ENCODE measurements at places on chromosomes 11 and 22.

- no peak for DNase-seq
Observed at GRCh38 chr22:48319321-48320047, 1508.2 kb downstream of the BRD1 start.

DNA sequence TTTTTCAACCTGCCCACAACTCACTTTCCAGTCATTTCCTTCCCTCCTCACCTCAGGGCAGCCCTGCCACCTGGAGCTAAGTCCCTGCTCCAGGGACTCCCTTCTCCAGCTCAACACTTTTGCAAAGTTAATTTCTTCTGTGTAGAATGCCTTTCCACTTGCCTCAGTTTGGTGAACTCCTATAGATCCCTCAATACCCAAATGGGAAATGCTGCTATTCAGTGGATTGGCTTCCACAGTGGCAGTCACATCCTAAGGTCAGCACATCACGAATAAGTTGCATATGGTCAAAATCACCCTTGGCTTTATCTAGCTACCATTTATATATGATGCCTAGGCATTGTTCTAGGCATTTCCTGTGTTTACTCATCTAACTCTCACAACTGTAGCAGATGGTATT is 23.6 kb downstream of the GDPD5 start:
- DNase-seq: no peak

DNA sequence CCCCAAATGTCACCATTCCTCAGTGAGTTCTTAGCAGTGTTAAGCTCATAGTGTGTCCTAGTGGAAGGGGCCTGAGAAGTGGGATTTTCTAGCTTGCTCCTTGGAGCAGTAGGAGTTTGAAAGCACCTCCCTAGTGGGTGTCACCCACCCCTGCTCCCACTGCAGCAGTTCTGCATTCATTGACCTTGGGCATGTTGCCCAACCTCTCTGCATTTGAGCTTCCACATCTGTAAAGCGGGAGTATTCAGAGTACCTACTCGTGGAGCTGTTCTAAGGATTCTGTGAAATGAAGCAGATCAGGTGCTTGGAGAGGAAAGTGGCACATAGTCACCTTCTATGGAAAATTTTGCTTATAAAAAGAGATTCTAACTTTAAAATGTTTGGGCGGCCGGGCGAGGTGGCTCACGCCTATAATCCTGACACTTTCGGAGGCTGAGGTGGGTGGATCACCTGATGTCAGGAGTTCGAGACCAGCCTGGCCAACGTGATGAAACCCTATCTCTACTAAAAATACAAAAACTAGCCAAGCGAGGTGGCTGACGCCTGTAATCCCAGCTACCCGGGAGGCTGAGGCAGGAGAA is 16.9 kb downstream of the LMO2 start:
- DNase-seq: no peak

GRCh38 chr11:35588627-35589026 is 29.6 kb upstream of the FJX1 start:
- no peak for DNase-seq

DNA sequence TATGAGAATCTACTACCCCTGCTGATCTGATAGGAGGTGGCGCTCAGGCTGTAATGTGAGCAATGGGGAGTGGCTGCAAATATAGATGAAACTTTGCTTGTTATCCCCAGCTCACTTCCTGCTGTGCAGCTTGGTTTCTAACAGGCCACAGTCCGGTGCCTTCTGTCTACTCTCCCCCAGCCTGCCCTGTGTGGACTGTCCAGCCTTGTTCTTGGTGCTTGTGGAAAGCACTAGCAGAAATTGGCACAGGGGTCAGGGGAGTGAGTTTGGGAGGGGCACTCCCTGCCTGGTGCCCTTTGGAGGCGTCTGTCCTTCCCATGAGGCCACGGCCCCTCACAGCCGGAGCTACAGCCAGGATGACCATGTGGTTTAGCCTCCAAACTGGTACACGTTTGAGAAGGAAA is 14.3 kb downstream of the MOV10L1 start:
- DNase-seq: no peak

- DNase-seq: no peak
Observed at GRCh38 chr11:23897453-23898286, 599.2 kb upstream of the LUZP2 start.

- DNase-seq: no peak
Observed at GRCh38 chr11:45282081-45282480, 4.1 kb downstream of the SYT13 start.

DNA sequence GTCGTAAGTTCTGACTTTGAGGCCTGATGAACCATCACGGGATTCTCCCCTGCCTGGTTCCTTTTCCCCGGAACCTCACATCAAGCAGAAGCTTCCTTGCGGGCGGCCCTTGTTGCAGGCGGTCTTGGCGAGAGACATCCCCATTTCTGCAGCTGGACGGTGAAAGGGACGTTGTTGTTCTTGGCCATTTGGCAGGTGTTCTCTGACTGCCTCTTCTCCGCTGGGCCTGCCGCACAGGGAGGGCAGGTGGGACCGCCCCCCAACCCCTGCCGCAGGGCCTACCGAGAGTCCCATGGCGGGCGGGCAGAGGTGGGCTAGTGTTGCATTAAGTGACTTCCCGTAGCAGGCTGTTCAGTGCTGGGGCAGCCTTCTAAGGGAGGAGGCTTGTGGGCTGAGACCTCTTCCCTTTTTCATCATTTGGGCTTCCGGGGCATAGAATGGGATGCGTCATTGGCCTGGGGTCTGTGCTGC is 26.9 kb upstream of the GRAMD4 start:
- no peak for DNase-seq

GRCh38 chr22:19173047-19174035 is 5.2 kb downstream of the SLC25A1 start:
- DNase-seq: no peak

- no peak for DNase-seq
Observed at GRCh38 chr11:1523077-1523476, 36.5 kb upstream of the MOB2 start.

DNA sequence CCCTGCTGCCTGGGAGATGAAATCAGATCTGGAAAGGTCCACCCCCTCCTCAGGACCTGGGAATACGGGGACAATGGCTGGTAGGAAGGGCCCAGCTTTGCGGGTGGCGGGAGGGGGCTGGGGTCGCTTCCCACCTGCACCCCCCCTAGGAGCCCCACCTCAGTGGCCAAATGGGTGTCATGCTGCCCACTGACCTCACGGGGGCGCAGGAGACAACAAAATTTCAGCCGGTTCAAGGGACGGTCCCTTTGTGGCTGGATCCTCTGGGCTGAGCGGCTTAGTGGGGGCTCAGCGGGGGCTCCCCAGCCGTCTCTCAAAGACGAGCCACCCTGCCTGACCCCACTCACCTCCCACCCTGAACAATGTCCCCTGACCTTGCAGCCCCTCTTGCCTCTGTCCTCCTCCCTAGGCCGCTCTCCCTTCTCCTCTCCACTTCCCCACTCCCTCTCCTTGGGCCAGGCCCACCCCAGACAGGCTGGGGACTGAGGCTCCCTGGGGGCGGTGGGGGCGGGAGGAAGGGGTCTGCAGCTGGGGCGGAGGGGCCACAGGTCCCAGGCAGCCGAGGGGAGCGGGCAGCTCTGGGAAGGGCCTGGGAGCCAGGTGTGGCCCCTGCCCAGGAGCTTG is 39.3 kb upstream of the H19 start:
- DNase-seq: no peak

DNA sequence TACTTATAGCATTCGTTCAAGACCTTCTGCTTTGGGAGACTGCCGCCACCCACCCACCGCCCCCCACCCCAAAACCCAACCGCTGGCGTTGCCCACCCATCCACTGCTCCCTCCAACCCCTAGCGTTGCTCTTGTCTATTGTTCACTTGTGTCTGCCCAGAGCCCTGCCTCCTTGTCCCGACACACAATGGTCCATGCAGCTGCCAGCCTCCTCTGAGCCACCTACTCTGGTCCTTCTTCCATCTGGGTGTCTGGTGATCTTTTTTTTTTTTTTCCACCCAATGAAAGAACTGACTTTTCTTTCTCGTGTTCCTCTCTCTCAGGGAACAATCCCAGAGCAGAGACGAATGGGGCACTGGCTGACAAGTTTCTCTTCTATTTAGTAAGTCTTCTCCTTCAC is 256.0 kb upstream of the SESN3 start:
- no peak for DNase-seq

- DNase-seq: no peak
Observed at GRCh38 chr11:46200537-46201281, 76.8 kb upstream of the CREB3L1 start.

DNA sequence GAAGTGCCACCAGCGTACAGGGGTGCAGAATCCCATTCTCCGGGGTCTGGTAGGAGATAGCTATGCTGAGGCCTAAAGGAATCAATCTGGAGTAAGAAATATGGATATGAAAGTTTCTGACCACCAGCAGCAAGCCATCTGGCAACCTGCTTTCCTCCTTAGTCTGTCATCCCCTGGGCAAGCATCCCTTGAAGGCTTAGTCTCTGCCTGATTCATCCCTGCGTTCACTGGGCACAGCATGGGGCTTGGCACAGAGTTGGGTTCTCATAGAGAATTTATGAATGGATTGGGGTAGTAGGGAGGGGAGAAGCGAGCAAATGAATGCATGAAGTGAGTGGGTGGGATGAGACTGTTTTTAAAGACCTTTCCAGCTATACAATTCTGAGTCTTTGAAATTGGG is 85.8 kb upstream of the NARS2 start:
- no peak for DNase-seq

- no peak for DNase-seq
Observed at GRCh38 chr11:125345421-125346178, 150.5 kb downstream of the FEZ1 start.

DNA sequence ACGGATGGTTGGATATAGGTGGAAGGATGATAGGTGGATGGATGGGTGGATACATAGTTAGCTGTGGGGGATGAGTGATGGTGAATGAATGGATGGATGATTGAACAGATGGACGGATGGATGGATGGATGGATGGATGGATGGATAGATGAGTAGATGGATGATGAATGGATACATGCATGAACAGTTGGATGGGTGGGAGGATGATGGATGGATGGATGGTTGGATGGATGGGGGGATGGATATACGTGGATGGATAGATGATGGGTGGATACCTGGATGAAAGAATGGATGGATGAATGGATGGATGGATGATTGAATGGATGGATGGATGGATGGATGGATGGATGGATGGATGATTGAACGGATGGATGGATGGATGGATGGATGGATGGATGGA is 68.4 kb upstream of the PRR5 start:
- DNase-seq: no peak

DNA sequence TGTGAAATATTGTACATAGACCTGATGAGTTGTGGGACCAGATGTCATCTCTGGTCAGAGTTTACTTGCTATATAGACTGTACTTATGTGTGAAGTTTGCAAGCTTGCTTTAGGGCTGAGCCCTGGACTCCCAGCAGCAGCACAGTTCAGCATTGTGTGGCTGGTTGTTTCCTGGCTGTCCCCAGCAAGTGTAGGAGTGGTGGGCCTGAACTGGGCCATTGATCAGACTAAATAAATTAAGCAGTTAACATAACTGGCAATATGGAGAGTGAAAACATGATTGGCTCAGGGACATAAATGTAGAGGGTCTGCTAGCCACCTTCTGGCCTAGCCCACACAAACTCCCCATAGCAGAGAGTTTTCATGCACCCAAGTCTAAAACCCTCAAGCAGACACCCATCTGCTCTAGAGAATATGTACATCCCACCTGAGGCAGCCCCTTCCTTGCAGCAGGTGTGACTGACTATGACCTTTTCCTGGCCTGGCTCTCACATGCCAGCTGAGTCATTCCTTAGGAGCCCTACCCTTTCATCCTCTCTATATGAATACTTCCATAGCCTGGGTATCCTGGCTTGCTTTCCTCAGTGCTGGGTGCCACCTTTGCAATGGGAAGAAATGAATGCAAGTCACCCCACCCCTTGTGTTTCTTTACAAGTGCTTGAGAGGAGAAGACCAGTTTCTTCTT is 12.3 kb downstream of the PIK3IP1 start:
- no peak for DNase-seq

DNA sequence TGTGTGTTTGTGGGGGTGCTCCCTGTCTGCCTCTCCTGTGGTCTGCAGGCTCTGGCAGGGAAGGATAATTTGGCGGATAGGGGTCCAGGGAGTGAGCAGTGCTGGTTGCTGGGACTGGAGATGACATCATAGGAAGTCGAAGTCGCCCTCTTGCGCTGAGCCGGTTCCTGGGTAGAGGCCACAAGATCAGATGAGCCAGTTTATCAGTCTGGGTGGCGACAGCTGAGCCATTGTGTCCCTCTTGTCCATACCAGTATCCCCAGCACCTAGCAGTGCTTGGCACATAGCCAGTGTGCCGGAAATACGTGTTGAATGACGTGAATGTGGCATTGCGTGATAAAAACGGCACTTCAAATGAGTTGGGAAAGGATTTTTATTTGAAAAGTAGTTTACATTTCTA is 9.8 kb downstream of the APOL5 start:
- DNase-seq: no peak

DNA sequence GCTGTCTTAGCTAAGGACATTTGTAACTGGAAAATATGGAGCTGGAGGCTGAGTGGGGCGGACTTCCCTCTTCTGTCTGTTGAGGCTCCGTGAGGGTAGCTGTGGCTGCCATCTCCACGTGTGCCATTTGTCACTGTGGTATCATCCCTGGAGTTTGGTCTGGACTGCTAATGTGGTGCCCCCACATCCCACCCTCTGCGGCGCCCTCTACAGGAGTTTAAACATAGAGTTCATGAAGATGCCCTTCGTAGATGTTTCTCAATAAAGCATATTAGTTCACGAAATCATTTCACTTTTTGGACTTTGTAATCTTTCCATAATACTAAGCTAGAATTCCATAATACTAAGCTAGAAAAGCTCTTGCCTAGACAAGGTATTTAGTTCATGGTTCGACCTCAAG is 52.4 kb downstream of the TECTA start:
- no peak for DNase-seq

DNA sequence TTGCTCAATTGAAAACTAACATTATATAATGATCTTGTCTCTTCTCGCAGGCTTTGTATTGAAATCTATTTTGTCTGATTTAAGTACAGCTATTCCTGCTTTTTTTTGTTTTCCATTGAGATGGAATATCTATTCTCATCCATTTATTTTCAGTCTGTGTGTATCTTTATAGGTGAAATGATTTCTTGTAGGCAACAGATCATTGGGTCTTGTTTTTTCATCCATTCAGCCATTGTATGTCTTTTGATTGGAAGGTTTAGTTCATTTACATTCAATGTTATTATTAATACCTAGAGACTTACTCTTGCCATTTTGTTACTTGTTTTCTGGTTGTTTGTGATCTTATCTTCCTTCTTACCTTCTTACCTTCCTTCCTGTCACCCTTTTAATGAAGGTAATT is 77.8 kb upstream of the TRPC6 start:
- no peak for DNase-seq

DNA sequence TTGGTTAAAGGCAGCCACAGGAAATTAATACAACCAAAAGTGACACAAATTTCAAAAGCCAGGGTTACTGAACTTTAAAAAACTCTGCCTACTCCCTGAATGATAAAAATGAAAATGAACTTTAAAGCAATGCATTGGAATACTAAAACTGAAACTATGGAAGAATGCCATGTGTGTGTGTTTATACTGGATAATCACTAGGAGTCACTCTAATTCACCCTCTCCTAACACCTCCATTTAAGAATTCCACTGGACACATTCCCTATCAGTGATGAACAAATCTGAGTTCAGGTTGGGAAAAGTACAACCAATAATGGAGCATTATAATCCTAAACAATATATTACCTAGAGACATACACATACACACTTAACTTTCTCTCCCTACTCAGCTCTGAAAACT is 27.5 kb upstream of the PLAAT3 start:
- no peak for DNase-seq

All from cortex of kidney (tissue), 1 donor.